GM19239 (cell line): ENCODE measurements at places on chromosomes 12 and 14.

DNA sequence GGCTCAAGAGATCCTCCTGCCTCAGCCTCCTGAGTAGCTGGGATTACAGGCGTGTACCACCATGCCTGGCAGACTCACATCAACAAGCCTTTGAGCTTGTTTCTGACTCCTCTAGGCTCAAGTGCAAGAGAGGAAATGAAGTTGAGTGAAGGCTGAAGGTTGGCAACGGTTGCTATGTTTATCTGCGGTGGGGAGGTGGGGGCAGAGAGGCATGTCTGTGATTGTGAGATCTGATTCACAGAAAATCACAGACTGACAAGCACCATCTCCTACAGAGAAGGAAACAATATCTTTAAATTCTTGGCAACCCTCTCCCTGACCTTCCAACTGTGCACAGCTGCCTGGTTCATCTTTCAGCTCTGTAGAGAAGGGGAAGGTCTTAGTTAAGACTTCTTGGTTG is 22.1 kb upstream of the NINJ2 start:
- peak; percentile 25 for DNase-seq

- DNase-seq = no peak
Measured at GRCh38 chr14:95452893-95453712, 63.3 kb downstream of the SYNE3 start.

- DNase-seq = no peak
Measured at GRCh38 chr12:20486233-20486632, 117.9 kb downstream of the PDE3A start.

DNA sequence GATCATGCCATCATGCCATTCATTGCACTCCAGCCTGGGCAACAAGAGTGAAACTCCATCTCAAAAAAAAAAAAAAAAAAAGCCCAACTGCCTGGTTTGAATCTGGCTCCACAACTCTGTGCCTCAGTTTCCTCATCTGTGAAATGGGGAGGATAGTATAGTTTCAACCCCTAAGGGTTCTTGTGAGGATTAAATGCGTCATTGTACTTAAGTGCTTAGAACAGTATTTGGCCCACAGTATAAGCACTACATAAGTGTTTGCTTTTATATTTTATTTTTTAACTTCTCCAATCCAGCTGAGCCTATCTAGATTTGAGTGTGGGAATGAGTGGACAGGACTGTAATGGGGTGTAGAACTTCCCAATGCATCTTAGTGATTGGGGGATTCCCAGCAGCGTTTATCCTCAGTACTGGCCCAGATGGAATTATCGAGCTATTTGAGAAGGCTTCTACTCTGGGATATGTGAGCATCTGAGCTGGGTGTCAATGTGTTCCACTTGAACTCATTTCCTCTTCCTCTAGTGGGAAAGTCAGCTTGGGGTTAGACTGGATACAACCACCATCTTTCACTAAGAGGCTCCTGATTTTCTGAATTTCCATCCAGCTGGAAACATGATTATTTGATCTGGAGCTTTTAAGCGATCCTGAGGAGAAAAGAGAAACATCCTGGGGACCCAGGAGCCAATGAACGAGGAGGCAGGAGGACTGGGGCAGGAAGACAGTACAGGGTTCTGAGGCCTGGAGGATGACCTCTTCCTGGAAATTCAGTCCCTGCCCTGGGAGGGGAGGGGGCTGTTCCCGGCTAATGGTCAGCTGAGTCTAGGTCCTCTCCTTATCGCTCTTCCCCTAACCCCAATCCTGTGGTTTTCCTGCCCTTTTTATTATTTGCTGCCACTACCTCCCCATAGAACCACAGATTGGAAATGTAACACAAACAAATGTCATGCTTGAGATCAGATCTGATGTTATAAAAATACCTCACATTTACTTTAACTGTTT is 9.3 kb upstream of the ESPL1 start:
- DNase-seq = no peak

- no peak for DNase-seq
Measured at GRCh38 chr14:103001226-103001625, 56.1 kb downstream of the CDC42BPB start.

- no peak for DNase-seq
Measured at GRCh38 chr12:103626498-103626897, 39.4 kb downstream of the STAB2 start.

GRCh38 chr12:104281636-104282035 is 21.9 kb upstream of the EID3 start:
- no peak for DNase-seq

- DNase-seq = no peak
Measured at GRCh38 chr12:103540319-103540718, 44.6 kb upstream of the C12orf42 start.

GRCh38 chr12:20722142-20722541 is 27.0 kb downstream of the SLCO1C1 start:
- no peak for DNase-seq

GRCh38 chr12:96571101-96571862 is 81.9 kb downstream of the CFAP54 start:
- DNase-seq = no peak

DNA sequence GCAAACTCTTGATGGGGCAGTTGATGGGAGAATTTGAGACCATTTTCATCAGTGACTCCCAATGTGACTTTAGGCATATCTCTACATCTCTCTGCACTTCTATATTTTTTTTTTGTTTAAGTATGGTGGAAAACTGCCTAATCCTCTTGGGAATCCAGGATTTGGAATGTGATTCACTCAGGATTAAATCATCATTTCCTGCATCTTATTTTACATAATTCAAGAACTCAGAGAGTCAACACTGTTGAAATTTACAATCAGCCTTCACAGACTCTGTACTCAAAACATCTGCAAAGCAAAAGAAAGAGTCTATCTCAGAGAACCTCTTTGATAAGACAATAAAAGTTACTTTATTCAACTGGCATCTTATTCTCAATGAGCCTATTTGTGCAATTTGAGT is 260.7 kb upstream of the NOS1 start:
- DNase-seq = no peak

- no peak for DNase-seq
Measured at GRCh38 chr14:20866963-20867362, 24.2 kb upstream of the RNASE3 start.

- DNase-seq = no peak
Measured at GRCh38 chr14:101733211-101733610, 28.3 kb upstream of the PPP2R5C start.

DNA sequence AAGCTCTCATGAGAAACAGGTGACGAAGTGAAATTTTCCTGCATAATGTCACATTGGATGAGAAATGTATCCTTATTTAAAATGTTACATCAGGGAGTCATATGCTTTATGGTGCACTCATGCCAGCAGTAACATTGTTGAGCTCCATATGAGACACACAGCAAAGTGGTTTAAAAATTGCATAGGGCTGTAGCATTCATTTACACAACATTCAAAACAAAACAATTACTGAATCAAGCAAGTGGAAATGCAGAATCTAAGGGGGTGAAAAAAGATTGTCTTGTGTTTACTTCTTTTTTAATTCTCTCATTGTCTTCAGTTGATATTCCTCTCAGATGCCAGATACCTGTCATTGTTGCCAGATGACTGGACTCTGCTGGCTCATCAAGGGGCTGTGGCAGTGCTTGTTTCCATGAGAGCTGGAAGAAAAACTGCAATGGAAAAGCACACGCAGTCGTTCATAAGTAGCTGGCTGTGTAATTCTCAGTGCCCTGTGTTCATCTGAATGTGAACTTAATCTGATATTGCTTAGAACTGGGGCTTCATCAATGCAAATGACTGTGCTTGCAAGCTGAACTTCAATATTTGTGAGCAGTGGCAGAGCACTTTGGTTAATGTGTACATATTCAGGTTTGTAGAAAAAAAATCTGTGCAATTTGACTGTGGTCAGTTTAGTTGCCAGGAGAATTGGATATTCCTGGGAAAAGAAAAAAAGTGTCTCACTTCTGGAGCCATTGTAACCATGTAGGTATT is 305.6 kb downstream of the RAD51B start:
- DNase-seq = no peak

DNA sequence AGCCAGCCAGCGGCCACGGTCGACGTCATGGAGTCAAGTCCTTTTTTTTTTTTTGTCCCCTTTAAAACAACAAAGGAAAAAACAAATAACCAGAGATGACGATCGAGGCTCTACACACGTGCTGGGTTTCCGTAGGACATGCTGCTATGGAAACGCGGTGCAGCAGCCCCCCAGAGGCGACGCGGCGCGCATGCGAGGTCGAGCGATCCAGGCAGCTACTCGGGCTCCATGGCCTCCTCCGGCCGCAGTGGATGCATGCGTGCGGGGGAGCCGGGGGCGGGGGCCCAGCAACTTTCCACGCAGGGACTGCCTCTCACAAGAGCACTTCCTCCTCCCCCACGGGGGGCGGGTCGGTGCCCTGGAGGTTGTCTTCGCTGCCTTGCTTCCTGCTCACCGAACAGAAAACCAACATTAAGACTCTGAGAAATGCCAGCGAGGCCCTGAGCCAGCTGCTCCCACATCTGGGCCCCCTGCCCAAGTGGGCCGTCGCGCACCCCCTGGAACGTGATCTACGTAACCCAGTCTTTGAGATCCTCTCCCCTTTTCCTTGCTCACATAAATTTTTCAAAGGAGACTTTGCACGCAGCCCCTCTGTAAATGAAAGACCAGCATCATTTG is 30.7 kb downstream of the P2RX4 start:
- DNase-seq = peak; percentile 50

GRCh38 chr14:86505808-86506207 is 975.9 kb downstream of the FLRT2 start:
- DNase-seq = no peak

- DNase-seq = no peak
Measured at GRCh38 chr12:131166717-131167116, 213.0 kb downstream of the ADGRD1 start.

GRCh38 chr12:55246159-55246558 is 1.8 kb downstream of the OR6C74 start:
- DNase-seq = no peak

GRCh38 chr14:76331328-76332011 is 44.5 kb upstream of the ESRRB start:
- DNase-seq = no peak

- no peak for DNase-seq
Measured at GRCh38 chr14:32104803-32105202, 27.7 kb downstream of the ARHGAP5 start.

- DNase-seq = no peak
Measured at GRCh38 chr12:46149079-46149464, 119.8 kb downstream of the SLC38A1 start.

GRCh38 chr12:27400856-27401354 is 45.6 kb upstream of the SMCO2 start:
- no peak for DNase-seq

DNA sequence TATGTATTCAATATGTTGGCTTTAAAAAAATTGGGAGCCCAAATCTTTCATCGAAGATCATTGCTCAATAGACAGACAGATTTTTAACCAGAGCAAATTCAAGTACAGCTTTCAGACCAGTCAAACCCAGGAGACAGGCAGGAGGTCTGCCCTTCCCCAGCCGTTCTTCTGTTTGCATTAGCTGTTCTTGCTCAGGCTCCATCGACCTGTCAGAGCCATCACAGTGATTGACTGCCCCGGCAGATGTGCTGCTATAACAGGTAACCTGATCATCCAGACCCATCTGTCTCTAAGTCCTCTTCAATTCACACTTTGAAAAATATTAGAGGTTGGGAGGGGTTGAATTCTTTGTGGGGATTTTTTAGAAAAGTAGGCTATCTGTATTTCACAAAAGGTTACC is 453.5 kb downstream of the FOXG1 start:
- DNase-seq = no peak

GRCh38 chr12:54376596-54376995 is 7.9 kb downstream of the ZNF385A start:
- no peak for DNase-seq

DNA sequence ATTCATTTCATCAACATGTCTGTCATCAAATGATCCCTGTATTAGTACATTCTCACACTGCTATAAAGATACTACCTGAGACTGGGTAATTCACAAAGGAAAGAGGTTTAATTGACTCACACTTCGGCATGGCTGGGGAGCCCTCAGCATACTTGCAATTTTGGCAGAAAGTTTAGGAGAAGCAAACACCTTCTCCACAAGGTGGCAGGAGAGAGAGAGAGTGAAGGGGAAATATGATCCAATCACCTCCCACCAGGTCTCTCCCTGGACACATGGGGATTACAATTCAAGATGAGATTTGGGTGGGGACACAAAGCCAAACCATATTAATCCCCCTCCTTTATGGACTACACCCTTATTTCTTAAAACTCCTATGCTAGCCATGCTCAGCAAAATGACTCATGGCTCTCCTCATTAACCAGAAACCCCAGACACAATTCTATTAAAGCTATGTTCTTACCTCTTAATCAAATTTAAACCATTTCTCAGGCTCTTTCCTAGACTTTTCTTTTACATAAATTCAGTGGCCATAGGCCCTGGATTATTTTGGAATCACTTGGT is 932.3 kb downstream of the FLRT2 start:
- DNase-seq = no peak

- no peak for DNase-seq
Measured at GRCh38 chr12:83659321-83659720, 972.6 kb downstream of the TMTC2 start.

DNA sequence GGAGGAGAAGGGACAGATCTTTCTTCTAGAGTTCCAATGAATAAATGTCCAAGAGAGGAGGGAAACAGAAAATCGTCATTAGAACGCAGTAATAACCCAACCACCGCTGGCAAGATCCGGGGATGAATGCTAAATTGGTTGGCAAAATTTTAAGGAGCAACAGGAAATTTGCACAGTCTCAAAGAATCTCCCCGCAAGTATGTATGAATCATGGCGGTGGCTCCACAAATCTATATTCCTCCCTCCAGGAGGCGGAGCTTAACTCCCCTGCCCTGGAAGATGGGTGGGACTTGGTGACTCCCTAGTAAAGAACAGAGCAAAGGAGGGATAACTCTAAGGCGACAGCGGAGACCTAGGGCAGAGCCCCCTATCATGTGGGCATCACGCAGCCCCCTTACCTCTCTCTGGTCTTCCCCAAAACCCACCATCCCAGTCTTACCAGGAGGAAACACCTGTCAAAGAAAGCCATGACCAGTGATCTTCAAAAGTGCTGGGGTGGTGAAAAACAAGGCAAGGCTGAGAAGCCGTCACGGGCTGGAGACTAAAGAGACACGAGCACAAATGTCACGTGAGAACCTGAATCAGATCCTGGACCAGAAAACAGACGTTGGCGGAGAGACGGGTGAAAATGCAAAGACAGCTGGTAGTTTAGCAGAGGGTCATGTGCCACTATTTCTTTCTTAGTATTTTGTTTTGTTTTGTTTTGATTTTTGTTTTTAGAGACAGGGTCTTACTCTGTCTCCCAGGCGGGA is 125.8 kb downstream of the NCOR2 start:
- no peak for DNase-seq

GRCh38 chr14:88026890-88027289 is 22.0 kb downstream of the GPR65 start:
- DNase-seq = no peak

GRCh38 chr12:13079440-13079906 is 24.0 kb downstream of the GSG1 start:
- no peak for DNase-seq

DNA sequence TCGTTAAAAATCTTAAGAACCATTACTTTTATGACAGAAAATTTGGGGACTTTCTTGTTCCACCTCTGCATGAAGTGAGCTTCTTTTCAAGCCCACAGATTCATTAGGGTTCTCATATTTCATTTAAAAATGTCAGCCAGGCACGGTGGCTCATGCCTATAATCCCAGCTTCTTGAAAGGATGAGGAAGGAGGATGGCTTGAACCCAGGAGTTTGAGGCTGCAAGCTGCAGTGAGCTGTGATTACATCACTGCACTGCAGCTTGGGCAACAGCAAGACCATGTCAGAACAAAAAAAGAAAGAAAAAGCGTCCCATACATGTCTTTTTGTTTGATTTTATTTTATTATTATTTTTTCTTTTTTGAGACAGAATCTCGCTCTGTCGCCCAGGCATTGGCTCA is 43.4 kb upstream of the ATF1 start:
- DNase-seq = no peak
